Coronary artery (tissue), 2 donors: ENCODE measurements at places on chromosomes 1 and 21.
A peak's percentile ranks its signal among the peaks of the same experiment; 100 is the strongest.

- no peak for DNase-seq
Measured at GRCh38 chr1:84368441-84368840, 29.8 kb upstream of the DNASE2B start.

DNA sequence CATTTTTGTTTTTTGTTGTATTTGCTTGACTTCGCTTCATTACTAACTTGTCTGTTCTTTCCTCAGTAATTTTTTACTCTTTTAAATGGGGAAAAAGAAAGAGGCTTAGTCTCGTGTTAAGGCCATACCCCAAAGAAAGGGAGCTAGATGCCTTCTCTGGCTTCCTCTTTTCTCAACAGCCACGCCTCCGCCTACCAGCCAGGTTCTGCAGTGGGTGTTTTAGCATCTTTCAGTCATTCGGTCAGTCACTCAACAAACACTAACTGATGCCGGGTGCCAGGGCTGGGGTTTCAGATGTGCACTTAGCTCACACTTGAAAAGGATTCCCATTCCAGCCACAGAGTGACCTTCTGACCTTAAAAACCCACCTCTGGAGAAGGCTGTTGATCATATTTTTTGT lies 46.3 kb upstream of the VAV3 start:
- DNase-seq = no peak

- no peak for DNase-seq
Measured at GRCh38 chr1:3890389-3891328, 9.4 kb downstream of the C1orf174 start.

- no peak for DNase-seq
Measured at GRCh38 chr1:218467101-218468072, 122.3 kb downstream of the TGFB2 start.

DNA sequence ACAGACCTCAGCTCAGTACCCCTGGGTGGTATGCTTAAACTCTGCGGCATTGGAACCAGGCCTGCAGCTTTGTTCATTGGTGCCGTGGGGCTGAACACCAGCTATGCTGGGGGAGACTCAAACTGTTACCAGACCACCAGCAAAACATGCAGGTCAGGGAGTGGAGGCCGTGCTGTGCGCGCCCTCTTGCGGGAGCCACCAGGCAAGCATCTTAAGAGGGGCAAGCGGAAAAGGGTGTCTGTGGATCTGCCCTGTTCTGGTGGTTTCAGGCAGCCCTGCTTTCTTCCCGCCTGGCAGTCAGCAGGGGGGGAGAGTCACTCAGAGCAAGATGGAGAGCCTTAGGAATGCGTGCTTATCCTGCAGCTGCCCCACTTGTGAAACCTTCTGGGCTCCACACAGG lies 276.9 kb upstream of the ZRANB2 start:
- no peak for DNase-seq

- peak; percentile 74 for DNase-seq
Measured at GRCh38 chr1:113042285-113043143, 30.5 kb upstream of the LRIG2 start.

DNA sequence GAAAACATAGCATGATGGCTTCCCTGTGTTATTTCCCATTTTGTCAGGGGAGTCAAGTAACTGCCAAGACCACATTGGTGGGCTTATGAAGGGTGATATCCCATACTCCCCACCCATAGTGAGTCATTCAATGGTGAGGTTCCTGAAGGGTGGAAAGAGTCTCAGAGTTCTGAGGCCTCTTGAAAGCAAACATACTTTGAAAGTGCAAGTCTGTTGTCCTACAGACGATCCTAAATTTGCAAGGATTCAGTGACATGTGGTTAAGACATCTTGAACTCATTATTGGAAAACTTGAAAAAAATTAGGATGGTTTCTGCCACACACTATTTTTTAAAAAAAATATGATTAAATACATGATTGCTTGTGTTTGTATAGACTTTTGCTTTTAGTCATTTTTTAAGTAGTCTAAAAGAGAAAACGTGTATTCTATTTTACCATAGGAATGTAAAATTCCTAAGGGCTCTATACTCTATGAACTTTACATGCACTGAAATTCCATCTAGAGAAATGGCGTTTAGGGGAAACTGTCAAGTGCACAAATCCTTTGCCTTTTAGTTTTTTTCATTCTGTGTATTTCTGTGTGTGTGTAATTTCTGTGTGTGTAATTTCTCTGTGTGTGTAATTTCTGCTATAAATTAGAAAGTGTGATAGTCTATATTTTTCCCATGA lies 225.5 kb upstream of the ADAMTS5 start:
- no peak for DNase-seq
